HCT116 (cell line): ENCODE measurements at places on chromosomes 5 and 9. TPM values are rescaled to one million over a fixed set of nuclear protein-coding genes. Genes with fewer than 3 reads are reported as not detected.

DMRT2 gene
- 0.17 TPM for total RNA-seq

NNT gene
- 0.32 TPM for total RNA-seq

SLCO4C1 gene
- 0.12 TPM for total RNA-seq

DIRAS2 gene
- not detected for total RNA-seq

PCDHGA6 gene
- 0.07 TPM for total RNA-seq

PDCD1LG2 gene
- not detected for total RNA-seq

DNA sequence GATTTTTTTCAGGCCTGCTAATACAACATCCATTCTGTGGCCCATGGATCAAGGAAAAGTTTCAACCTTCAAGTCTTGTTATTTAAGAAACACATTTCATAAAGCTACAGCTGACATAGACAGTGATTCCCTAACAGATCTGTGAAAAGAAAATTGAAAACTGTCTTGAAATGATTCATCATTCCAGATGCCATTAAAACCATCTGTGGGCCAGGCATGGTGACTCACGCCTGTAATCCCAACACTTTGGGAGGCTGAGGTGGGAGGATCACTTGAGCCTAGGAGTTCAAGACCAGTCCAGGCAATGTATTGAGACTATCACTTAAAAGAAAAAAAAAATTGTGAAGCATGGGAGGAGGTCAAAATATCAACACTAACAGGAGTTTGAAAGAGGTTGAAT is 6.0 kb downstream of the RAPGEF6 start:
- no peak for DNase-seq

GRCh38 chr9:99403371-99403770 is 181.3 kb downstream of the SEC61B start:
- DNase-seq = no peak

GRCh38 chr5:171577042-171577758 is 157.8 kb downstream of the FGF18 start:
- DNase-seq = no peak

DNA sequence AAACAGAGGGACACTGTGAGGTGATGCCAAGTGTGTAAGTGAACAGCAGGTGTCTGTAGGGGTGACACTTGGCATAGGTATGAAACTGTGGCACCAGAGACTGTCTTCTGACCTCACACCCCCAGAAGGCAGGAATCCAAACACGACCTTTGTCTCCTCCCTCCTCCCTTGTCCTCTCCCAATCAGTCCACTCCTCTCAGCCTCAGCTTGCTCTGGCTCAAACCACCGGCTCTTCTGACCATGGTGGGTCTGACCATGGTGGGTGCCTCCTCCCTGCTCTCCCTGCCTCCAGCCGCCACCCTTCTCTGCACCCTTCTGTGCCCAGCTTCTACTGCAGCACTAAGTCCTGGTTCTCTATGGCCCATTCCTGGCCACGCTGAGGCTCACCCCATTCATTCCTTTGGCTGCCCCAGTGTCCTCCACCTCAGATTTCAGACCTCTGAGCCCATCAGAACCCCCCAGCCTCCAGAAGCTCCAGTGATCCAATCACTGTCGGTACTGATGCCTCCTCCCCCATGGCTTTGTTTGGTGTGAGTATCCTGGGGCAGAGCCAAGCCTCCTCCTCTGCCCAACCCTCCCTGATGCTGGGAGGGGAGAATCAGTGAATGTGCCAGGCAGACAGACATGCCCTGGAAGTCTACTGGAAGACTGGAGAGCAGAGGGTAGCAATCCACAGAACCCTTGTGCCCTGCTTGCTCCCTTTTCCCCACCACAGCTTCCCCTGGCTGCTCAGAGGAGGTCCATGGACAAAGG is 1.7 kb upstream of the ARID3C start:
- no peak for DNase-seq

DNA sequence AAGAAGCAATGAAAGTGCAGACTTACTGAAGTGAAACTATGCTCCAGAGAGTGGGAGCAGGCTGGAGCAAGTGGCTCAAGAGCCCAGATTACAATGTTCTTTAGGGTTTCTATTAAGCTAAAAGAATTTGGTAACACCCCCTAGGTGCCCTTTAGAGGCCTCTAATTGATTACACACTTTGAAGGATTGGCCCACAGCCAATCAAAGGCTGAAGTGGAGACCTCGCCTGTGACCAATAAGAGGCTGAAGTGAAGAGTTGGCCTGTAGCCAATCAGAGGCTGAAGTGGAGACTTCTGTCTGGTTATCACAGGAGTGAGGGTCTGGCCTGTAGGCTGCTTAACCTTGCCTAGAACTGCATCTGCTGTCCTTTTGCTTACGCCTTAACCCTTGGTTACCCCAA is 46.7 kb upstream of the SPATA31C2 start:
- no peak for DNase-seq

GRCh38 chr5:90293931-90294330 is 115.6 kb downstream of the CETN3 start:
- DNase-seq = no peak

DNA sequence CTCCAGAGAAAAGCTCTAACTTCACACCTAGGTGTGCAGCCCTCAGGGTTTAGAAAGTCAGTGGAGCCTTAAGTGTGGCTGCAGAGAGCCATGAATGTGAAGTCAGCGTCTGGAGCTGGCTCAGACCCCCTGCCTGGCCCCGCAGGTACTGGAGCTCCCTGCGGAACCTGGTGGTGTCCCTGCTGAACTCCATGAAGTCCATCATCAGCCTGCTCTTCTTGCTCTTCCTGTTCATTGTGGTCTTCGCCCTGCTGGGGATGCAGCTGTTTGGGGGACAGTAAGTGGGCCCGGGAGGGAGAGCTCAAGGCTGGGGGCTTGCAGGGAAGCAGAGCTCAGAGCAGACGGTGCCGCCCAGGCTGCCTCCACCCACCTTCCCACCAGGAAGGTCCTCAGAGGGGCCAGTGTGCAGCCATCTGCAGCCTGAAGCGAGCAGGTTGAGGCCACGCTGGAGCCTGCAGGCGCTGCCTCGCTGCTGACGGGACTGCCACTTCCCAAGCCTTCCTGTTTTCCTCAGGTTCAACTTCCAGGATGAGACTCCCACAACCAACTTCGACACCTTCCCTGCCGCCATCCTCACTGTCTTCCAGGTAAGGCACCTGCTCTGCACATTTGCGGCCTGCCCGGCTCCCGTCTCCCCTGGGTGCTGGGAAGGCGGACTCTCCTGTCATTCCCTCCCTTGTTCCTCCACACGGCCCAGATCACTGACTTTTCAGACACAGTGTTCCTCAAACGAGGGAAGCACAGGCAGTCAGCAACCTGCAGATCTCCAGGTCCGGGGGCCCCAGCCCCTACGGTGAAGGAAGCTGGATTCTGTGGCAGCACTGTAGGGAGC is 108.9 kb downstream of the CACNA1B start:
- no peak for DNase-seq

- DNase-seq = peak; percentile 6
Measured at GRCh38 chr5:43555895-43556606, 826 bp downstream of the PAIP1 start.

DNA sequence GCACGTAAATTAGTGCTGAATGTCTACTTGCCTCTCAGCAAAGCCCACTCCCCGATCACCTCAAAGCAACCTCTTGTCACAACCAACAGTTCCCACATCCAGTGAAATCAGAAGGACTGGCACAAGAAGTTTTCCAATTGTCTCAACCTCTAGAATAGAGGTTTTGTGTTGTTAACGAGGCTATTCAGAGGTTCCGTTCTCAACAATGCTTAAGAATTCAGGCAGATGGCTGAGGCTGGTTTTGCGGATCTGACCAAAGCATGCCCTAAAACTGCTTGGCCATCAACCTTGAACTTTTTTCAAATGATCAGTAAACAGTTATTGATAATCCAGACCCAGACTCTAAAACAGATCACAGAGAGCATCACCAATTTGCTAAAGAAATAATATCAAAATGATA is 52.9 kb downstream of the MAPKAP1 start:
- DNase-seq = no peak

DNA sequence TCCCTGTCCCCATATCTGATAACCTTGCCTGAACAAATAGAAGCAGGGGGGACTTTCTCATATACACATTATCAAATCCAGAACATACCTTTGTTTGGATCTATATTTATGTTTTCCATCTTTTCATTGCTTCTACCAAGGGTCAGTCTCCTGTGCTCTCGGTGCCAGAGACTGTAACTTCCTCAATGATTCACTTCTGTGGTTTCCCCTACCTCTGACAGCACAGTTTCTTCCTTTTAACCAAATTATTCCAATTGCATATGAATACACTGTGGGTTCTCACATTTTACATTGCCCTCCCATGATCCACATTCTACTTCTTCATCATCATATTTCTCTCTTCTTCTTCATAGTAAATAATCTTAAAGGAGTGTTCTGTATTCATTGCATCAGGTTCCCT is 32.2 kb downstream of the NMUR2 start:
- DNase-seq = no peak

DNA sequence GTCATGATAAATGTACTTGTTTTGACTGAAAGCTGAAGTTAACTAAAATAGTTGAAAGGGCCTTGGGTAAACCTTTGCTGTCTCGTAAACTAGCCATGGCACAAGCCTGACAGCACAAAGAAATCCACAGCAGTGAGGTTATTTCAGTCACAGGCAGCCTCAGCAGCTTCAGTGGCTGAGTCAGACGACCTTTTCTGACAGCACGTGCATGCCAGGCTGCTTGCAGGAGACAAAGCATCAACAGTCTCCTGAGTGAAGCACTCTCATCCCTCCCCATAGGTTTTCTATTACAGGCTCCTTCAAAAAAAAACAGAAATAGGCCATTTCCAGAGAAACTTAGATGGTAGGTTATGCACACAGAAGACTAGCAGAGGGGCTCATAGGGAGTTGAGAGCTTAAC is 34.6 kb downstream of the OXCT1 start:
- DNase-seq = peak; percentile 13

GRCh38 chr5:76657091-76657490 is 33.9 kb upstream of the F2RL2 start:
- DNase-seq = no peak

GRCh38 chr9:127803507-127804352 is 1.0 kb downstream of the FPGS start:
- DNase-seq = no peak
